ENCODE measurements at places on chromosomes 3 and 15.

DNA sequence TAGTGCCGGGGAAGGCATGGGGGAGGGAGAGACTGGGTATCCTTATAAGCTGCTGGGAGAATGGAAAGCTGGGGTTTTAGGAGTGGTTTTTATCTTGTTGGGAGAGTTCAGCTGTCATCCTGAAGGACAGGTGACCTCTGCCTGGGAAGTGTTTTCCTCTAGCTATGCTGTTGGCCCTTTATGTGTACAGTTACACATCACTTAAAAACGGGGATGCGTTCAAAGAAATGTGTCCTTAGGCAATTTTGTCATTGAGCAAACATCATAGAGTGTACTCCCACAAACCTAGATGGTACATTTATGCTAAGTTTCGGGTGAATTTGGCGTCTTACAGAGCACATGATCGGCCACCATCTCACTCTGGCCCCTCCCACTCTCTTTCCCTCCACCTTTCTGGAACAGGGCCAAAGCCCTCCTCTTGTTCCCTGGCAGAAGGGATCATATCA is 164.3 kb upstream of the NUDT16 start:
- DNase-seq, result no peak

DNA sequence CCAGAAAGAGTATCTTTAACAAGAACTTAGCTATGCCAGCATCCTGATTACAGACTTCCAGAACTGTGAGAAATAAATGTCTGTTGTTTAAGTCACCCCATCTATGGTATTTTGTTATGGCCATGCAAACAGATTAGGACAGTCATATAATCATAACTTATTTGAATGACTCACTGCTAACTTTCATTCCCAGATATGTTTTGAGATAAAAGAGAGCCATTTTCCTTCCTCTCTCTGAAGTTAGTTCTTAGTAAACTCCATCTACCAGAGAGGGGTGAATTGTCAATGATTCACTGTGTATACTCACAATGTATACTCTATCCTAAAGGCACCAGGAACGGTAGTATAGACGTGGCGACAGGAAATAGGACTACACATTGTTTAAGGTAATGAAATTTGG is 179.4 kb upstream of the DPH6 start:
- no peak for DNase-seq

DNA sequence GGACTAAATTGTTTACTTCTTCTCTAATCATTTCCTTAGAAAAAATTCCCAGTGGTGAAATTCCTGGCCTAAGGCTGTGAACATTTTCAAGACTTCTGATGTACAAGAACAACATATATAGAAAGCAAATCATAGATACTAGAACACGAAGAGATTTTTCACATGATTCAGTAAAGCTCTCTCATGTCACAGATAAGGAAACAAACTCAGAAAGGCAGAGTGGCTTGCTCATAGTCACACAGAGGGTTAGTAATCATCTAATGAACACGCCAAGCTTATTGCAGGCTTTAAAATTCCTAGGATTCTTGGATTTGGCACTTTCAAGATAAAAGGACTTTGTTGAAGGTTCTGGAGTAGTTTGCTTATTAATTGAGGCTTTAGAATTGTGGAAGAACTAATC is 26.2 kb downstream of the CRTAP start:
- no peak for DNase-seq

DNA sequence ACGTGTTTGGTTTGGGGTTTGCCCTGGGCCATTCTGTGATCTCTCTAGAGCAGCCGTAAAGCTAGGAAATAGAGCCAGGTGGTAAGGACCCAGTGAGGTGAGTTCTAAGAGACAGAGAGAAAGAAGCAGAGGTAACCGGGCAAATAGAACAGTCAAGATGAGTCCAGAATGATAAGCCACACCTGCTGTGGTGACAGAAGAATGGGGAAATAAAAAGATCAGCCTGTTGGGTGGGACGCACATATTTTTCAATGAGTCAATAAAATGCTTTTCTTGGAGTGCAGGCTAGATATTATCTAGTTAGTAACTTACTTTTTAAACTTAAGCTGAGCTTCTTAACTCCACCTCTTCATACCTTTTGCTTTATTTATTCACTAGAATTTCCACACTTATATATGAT is 135.0 kb downstream of the NFKBIZ start:
- no peak for DNase-seq

- DNase-seq, result no peak
These were observed 637.7 kb upstream of the UBE2E2 start for GRCh38 chr3:22565393-22565792.

- DNase-seq, result no peak
These were observed 295.0 kb upstream of the MDFIC2 start for GRCh38 chr3:70607469-70607868.

- DNase-seq, result no peak
These were observed 34.5 kb upstream of the RPN1 start for GRCh38 chr3:128684986-128685726.

GRCh38 chr15:101159096-101159935 is 92.5 kb downstream of the CHSY1 start:
- no peak for DNase-seq

DNA sequence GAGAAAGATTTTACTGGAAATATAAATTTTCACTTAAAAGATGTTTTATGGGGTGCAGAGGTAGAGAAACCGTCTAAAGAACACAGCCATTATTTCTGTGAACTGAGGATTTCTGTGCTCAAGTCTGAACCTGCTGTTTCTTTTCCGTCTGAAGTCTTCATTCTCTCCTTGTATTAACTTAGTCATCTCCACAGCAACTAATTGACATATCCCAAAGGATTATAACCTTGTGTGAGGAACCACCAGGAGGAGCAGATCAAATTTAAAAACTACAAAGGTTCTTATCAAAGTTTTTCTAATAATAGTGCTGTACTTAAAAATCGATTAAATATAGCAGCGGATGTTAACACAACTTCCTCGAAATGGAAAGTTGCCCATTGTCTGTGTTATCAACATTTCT is 31.1 kb upstream of the ICE2 start:
- DNase-seq, result no peak

All from left colon (tissue), 2 donors.